Mucosa of gallbladder (tissue), 1 donor: ENCODE measurements at places on chromosomes 13 and 19.
A peak's percentile ranks its signal among the peaks of the same experiment; 100 is the strongest.

- no peak for DNase-seq
These were observed 313.5 kb downstream of the FOXO1 start for GRCh38 chr13:40352802-40353562.

GRCh38 chr13:110562036-110562597, 595 bp upstream of the RAB20 start:
- no peak for DNase-seq

DNA sequence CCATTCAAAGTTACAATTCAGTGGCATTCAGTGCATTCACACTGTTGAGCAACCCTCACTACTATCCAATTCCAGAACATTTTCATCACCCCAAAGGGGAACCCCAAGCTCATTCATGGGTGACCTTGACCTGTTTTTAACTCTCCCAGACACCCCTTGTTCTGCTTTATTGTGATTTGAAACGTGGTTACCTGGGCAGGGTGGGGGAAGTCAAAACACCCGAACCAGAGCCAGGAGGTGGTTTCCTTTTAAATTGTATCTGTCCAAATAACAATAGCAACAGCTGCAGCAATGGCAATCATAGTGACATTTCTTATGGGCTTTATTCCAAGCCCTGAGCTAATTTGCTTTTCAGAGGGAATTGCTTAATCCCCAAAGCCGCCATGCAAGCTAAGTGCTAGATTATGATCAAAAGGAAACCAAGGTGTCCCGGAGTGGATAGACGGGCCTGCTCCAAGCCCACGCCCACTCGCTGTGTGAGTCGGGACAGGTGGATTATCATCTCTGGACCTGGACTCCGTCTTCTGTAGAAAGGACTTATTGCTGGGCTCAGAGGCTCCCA, 6.1 kb downstream of the PTGIR start:
- DNase-seq = no peak

DNA sequence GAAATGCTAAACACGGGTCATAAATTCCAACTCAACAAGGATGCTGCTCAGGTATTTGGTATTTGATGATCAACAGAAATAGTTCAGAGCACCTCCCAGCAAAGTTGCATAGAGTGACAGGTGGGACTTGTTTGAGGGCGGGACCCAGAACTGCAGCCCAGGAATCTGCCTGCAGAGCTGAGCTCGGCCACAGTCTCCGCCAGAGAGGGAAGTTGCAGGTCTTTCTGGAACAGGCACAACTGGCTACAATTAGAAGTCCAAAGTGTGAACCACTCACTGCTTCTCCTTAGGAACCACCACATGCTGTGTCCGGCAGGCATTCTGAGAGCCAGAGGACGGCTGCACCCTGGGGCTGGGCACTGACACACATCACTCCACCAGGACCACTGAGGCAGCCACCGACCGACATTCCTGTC, 1.1 kb downstream of the SLC15A1 start:
- peak; percentile 66 for DNase-seq

DNA sequence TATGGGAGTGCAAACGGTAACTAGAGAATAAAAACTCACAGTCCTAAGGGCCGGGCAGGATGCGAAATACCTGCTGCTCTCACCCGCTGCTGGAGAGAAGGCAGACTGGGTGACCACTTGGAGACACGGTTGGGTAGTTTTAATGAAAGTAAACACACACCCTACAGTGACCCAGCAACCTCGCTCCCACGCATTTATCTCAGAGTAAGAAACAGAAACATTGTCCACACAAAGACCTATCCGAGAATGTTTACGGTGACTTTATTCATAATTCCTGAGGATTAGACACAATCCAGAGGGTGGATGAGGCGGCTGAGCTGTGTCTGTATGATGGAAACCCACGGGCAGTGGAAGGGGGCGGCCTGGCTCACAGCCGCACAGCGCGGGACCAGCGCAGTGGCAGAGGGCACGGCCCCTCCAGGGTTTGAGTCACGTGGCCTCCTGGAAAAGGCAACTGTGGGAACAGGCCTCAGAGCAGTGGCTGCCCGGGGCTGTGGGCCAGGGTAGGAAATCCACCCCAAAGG, 73.5 kb upstream of the C13orf46 start:
- no peak for DNase-seq

DNA sequence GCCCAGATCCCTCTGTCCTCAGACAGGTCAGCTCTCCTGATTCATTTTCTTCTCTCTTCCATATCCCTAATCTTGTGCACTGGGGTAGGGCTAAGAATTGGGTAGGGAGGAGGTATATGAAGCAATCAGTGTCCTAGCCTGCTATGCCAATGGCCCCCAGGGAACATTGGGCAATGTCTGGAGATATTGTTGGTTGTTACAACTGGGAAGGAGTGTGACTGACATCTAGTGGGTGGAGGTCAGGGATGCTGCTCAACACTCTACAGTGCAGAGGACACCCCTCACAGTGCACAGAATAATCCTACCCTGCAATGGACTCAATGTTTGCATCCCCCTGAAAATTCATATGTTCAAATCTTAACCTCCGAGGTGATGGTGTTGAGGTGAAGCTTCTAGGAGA, 57.5 kb downstream of the CPAMD8 start:
- DNase-seq = no peak

GRCh38 chr19:29881386-29881785, 60.7 kb upstream of the URI1 start:
- DNase-seq = no peak

DNA sequence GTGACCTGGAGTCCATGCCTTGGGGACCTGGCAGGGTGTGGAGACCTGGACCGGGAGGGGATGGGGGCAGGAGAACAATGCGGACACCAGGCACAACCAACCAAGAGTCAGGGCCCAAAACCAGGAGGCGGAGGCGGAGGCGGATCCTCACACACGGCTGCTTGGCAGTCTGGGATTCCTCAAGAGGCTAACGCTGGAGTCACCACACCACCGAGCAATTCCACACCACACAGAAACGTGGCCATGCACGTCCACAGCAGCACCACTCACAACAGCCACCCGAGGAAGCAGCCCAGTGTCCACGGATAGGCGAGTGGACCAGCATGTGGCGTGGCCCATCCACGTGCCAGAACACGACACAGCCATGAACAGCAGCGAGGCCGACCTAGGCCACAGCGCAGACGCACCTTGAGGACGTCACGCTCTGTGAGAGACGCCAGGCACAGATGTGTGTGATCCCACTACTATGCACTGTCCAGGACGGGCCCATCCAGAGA, 17.7 kb downstream of the SBNO2 start:
- DNase-seq = no peak

DNA sequence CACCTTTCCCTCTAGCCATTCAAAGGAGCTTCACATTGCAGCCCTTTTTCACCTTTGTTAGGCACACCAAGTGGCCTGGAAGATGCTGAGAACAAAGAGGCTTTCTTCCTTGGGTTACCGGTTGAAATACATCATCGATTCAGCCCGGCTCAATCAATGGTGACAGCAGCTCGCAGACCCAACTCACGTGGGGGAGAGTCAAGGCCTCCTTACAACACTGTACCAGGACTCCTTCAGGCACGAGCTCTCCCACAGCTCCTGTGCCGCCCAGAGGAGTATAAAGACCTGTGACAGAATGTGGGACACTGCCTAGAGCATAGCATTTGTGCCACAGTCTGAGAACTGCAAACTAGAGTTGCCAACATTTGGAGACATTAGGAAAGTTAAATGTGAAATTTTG, 3.9 kb upstream of the LRRC63 start:
- peak; percentile 92 for DNase-seq

DNA sequence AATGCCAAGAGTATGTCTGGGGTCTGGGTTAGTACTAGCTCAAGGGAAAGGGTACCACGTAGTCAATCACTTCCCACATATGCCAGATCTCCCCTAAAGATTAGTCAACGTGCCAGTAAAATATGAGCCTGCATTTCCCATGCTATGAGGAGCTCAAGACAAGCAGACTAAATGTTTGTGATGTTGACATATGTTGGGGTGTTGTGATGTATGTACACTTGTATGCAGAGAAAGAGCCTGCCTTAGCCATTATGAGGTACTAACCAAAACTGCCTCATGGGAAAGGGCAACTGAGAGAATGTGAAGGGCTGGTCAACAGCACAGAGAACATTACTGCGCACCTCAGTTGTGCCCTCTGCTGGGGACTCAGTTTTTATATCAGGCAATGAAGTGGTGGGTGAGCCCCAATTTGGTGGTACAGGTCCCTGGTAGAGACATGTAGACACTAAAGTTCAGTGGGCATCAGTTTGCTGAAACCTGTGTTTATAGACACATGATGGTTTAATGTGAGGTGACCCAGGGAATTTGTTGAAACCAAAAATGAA, 287.0 kb downstream of the DCT start:
- no peak for DNase-seq

- no peak for DNase-seq
These were observed 37.2 kb downstream of the TMTC4 start for GRCh38 chr13:100637380-100637779.

DNA sequence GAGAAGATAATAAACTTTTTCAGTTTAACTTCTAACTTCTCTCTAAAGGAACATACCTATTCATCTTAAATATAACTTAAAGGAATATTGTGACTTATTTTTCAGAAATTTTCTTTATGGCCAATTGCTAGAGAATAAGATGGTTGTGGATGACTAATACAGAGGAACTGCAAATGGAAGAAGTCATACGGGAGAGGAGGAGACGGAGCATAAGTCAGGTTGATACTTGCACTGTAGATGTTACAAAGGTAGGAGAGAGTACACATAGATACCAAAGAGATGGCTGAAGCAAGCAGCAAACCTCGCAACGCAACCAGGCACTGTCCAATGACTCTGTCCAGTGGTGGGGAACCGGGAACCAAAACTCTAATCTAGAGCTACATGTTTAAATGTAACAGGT, 963.4 kb downstream of the PCDH9 start:
- no peak for DNase-seq

DNA sequence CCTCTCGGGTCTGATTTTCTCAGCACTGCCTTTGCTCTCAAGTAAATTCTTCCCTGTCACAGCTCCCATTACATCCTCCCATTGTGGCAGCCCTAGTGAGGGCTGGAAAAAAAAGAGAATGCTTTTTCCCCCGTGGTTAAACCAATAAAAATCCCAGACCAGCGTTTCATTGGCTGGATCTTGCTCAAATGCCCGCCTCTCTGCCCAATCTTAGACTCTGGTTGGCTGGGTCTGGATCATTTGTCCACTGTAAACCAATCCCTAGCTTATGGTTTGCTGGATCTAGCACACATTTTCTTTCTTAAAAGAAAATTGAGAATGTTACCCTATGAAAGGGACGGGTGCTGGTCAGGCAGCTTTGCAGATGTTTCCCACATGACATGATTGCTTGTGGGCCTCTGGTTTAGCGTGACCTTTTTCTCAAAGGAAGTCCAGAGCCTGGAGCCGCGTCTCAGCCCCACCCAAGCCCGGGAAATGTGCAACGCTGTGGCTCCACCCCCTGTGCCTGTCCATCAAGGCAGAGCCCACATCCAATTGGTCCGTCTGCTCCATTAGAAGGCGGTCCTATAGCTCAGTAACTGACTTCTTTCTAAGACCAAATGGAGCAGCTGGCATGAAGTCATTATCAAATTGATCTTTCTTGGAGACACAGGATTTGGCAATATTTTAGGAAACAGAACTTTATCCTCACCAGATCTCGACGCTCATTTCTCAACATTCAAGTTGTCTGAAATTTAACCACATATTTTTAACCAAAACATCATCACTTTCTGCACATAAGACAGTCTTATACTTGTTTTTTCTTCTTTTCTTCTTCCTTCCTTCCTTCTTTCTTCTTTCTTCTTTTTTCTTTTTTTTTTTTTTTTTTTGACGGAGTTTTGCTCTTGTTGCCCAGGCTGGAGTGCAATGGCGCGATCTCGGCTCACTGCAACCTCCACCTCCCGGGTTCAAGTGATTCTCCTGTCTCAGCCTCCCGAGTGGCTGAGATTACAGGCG, 2.6 kb upstream of the MCEMP1 start:
- peak; percentile 36 for DNase-seq

- DNase-seq = no peak
These were observed 1244.5 kb downstream of the PCDH9 start for GRCh38 chr13:65985612-65986011.

- no peak for DNase-seq
These were observed 15.4 kb downstream of the MIR17HG start for GRCh38 chr13:91362908-91363307.

DNA sequence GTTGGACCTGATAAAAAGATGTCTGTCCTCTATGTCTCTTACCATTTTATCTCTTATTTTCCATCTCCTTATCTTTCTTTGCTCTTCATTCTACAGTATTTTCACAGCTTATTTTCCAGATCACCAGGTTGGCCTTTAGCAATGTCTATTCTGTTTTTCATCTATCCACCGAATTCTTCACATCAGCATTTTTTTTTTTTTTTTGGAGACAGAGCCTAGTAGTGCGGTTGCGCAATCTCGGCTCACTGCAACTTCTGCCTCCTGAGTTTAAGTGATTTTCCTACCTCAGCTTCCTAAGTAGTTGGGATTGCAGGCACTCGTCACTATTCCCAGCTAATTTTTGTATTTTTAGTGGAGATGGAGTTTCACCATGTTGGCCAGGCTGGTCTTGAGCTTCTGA, 49.0 kb downstream of the DNAJC15 start:
- DNase-seq = no peak

- DNase-seq = no peak
These were observed 5.7 kb upstream of the ZC3H13 start for GRCh38 chr13:46058268-46058667.

GRCh38 chr19:13154241-13154778, 4.1 kb downstream of the IER2 start:
- DNase-seq = peak; percentile 89

- DNase-seq = peak; percentile 74
These were observed 27.8 kb downstream of the NFIX start for GRCh38 chr19:13022859-13023636.

DNA sequence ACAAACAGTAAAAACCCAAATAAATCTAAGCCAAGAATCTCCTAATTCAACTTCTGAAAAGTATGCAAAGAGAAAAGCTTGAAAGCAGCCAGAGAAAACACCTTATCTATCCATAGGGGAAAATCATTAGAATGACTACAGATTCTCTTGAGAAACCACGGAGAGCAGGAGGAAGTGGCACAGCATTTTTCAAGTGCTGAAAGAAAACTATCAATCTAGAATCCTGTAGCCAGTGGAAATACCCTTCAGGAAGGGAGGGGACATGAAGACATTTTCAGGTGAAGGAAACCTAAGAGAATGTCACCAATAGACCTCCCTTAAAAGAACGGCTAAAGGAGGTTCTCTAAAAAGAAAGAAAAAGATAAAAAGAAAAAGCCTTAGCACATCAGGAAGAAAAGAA, 66.2 kb upstream of the XPO4 start:
- DNase-seq = no peak

DNA sequence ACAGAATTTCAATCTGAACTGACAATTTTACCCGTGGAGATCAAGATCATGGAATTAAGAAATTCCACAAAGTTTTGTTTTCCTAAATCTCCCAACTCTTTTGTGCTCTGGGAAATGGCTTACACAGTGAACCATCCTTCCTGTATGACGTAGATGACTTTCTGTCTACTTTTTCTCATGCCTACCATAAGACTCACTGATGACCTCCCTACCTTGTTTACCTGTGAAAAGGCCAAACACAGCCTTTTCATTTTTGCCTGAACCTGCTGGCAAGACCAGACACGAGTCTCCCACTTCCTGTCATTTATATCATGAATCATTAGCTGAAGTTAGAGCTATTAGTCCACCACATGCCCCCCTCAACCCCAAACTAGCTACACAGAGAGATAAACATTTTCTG, 4.6 kb upstream of the KBTBD6 start:
- DNase-seq = no peak

- no peak for DNase-seq
These were observed 54.5 kb downstream of the GPR180 start for GRCh38 chr13:94656176-94656575.
